ENCODE measurements at places on chromosomes 5 and 9. TPM values are rescaled to one million over a fixed set of nuclear protein-coding genes. Genes with fewer than 3 reads are reported as not detected.

The RETREG1 gene
- not detected for total RNA-seq

- DNase-seq, result no peak
Observed at GRCh38 chr5:151724360-151724759, 34.1 kb downstream of the ATOX1 start.

DNA sequence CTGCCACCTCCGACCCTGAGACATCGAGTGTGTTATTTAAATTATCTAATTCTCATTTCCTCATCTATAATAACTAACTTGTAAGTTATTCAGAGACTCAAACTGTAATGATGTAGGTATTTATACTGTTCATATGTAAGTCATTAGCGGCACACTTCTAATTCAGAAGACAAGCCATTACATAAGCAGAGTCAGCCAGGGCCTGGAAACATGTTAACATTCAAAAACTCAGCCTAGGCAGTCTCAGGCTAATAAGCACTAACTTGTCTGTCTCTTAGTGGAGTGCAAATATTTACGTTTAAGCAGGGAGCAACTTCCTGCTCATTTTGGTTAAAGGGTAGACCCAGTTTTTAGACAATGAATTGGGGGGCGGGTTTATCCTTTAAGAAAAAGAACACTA lies 598.4 kb downstream of the ACTL7B start:
- no peak for DNase-seq

GRCh38 chr5:21831145-21831787 lies 1021.9 kb downstream of the CDH12 start:
- no peak for DNase-seq

DNA sequence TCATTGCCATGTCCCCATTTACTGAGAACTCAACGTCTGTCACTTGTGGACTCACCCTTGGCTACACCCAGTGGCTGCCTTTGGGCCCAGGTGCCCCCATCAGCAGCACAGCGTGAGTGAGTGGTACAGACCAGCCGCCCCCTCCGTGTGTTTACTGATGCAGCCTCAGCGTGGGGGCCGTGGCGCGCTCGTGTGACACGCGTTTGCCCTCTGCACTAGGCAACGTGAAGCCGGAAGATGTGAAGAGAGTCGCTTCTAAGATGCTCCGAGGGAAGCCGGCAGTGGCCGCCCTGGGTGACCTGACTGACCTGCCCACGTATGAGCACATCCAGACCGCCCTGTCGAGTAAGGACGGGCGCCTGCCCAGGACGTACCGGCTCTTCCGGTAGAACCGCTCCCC lies 12.4 kb downstream of the PMPCA start:
- DNase-seq, result no peak
